NCI-H69 (cell line): ENCODE measurements at places on chromosomes 7 and 10.

DNA sequence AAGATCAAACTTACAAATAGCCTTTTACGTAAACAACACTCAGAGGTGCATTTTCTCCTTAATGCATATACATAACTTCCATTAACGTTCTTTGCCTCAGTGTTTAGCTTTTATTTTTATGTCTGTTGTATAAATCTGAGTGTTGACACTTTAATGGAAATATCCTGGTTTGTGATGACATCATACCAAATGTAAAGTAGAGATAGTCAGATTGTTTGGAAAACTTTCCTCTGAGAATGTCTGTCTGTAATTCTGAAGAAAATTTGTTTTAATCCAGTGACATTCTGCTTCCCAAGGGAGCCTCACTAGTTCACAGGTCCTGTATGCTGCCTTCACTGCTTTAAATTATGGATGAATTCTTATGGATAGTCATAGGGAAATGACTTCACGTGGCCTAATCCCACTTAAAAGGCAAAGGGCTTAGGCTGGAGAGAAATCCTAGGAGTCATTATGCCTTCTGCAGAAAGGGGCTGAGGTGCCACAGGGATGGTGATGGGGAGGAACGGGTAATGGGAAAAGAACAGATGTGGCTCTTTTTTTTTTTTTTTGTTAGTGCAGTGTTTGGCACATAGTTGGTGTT, 93.2 kb downstream of the DNAJB9 start:
- DNase-seq: no peak

- peak; percentile 48 for DNase-seq
Observed at GRCh38 chr7:82501346-82501745, 57.8 kb upstream of the CACNA2D1 start.

DNA sequence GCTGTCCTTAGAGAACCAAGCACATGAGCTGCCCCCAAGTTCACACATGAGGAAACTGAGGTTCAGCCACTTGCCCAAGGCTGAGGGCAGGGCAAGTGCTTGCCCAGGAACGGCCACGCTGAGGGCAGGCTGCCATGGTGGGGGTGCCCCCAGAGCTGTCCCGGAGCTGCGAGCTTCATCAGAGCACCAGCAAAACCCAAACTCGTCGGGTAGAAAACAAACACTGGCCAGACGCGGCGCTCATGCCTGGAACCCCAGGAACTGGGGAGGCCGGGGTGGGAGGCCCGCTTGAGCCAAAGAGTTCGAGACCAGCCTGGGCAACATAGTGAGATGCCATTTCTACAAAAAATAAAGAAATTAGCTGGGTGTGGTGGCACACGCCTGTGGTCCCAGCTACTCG, 38.4 kb downstream of the UNCX start:
- DNase-seq: no peak

DNA sequence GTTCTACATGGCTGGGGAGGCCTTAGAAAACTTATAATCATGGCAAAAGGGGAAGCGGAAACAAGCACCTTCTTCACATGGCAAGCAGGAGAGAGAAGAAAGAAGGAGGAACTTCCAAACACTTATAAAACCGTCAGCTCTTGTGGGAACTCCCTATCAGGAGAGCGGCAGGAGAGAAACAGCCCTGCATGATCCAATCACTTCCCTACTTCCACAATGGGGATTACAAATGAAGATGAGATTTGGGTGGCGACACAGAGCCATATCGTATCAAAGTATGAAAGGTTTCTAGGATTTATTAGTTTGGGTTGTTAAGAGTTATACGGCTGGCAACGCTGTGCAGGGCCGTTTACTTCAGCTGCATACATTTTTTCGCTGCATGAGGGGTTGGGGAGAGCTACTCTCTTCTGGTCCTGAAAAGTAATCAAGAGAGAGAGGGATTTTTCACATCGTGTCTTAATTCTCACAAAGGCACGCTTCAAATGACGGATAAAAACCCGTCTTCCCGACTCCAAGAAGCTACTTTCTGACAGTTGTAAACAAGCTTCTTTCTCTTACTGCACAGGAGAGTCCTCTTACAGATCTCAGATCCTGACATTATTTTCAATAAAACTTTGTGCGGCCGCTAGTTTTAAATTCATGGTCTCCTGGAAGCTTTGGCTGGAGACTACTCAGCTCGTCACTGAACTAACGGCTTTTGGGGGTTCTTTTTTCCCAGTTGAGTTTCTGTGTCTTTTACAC, 751 bp upstream of the GTPBP10 start:
- DNase-seq: peak; percentile 66

DNA sequence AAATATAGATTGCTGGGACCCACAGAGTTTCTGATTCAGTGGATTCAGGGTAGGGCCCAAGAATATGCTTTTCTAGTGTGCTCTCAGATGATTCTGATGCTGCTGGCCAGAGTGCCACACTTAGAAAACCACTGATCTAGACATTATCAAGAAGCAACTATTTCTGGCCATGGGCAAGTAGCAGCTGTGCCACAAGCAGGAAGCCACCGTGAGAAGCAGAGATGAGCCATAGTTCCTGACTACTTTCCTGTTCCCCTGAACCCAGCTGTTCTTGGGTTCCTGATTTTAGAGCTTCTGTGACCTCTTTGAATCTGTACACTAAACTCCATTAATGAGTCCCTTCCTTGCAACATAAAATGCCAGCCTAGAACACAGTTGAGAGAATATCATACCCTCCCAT, 38.1 kb upstream of the PIK3AP1 start:
- DNase-seq: no peak

DNA sequence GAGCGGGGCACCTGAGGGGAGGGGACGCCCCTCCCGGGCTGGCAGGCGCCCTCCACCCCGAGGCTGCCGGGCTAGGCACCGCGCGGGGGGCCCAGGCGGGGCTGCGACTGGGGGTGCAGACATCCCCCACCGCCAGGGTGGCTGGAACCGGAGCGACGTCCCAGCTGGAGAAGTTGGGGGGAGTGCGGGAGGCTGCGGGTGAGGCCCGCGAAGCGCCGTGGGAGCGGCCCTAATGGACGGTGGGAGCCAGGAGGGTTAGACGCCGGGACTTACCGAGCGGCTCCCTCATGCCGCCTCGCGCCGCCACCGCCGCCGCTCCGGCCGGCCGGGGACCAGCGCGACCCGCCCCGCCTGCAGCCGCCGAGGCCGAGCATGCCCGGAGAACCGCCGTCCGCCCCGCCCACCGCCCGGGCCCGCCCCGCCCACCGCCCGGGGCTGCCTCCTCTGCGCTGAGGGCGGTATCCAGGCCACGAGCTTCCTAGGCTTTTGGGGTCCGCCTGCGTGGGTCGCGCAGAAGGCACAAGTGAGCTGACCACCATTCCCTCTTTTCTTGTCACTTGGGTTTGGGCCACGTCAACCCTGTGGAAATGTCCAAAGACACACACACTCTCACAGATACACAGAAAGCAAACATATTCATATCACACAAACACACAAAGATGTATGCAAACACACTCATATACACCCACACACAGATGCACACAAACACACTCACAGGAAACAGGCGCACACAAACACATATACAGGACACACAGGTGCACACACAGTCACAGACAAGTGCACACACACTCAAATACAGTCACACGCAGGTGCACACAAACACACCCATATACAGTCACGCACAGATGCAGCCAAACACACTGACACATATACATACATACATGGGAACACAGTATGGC, at the start of gene JCAD:
Gene JCAD, minus strand, starts transcription at position 378 of the 899 bp plus-strand sequence. CDS start 11,774 bp downstream, outside the sequence.
- DNase-seq: peak; percentile 39

GRCh38 chr10:48604039-48604990, 558 bp downstream of the ARHGAP22 start:
- peak; percentile 42 for DNase-seq

- no peak for DNase-seq
Observed at GRCh38 chr7:33761449-33762080, 143.8 kb upstream of the BMPER start.

DNA sequence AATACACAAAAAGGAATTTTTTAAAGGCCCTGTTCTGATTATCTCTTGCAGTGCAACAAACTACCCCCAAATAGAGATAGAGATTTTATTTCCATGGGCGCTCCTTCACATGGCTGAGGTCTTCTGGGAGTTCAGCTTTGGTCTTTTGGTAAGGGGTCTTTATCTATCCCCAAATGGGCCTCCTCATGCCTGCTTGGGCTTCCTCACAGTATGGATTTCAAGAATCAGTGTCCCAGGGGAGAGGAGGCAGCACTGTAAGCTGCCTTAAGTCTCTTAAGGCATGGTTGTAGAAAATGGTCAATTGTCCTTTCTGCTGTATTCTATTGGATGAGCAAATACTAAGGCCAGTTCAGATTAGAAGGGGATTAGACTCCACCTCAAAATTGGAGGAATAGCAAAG, 966.2 kb downstream of the TYW1 start:
- no peak for DNase-seq

DNA sequence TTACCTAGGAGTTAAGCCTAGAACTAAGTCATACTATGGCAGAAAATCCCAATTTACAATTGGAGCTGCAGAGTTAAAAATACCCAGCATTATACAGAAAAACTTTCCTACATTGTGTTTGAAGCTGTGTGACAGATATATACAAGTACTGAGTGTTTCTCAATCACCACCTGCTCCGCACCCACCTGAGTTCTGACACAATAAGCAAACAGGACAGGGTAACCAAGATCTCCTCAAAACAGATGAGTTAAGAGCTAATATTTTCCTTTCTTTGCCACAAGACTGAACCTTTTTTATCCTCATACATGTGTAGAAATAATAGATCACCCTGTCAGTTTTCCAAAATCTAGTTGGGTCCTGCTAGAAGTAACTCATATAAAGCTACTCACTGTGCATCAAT, 186.3 kb downstream of the DOCK4 start:
- DNase-seq: no peak

GRCh38 chr10:21002091-21002878, 105.2 kb upstream of the NEBL start:
- DNase-seq: no peak

- no peak for DNase-seq
Observed at GRCh38 chr10:45580371-45581215, 92.0 kb downstream of the ZFAND4 start.

DNA sequence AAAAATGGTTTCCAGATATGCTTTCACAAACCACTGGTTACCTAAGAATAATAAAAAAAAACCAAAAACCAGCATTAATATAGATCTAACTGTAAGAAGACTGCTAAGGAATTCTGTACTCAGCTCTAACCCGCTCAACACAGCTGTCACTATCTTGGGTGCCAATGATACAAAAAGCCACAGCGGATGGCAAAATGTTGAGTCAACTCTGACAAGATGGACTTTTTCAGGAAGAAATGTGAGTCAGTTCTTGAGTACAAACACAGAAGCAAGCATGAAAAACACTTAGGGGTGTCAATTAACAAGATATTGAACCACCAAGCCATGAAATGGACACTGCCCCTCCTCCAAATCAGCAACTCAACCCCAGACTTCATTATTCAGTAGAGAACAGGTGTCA, 55.0 kb downstream of the CTTNBP2 start:
- no peak for DNase-seq

DNA sequence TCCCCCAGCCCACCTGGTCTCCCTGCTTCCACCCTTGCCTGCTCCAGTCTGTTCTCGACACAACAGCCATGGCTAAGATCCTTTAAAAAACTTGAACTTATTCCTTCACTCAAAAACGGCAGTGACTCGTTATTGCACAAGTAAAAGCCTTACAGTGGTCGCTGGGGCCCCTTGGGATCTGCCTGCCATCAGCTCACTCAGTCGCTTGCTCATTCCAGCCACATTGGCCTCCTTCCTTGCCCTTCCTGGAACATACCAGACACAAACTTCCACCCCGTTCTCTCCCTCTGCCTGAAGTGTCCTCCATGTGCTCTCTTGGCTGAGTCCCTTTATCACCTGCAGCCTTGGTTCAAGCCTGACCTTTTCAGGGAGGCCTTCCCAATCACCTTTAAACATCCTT, 4.7 kb downstream of the CCNY start:
- DNase-seq: no peak

DNA sequence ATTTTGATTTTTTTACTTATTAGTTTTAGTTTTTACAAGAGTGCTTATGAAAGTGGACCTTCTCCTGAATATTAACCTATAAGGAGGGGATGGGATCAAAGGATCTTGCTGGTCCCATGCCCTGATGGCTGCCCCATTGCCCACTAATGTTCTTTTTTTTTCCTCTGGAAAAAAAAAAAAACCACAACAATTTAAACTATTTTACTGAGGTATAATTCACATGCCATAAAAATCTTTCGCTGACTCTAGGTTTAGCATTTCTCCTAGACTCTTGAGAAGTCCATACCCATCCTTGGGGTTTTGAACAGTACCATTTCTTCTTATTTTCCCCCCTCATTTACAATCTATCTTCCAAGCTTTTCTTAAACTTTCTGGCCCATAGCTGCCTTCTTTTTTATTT, 481.8 kb downstream of the TFEC start:
- DNase-seq: no peak

DNA sequence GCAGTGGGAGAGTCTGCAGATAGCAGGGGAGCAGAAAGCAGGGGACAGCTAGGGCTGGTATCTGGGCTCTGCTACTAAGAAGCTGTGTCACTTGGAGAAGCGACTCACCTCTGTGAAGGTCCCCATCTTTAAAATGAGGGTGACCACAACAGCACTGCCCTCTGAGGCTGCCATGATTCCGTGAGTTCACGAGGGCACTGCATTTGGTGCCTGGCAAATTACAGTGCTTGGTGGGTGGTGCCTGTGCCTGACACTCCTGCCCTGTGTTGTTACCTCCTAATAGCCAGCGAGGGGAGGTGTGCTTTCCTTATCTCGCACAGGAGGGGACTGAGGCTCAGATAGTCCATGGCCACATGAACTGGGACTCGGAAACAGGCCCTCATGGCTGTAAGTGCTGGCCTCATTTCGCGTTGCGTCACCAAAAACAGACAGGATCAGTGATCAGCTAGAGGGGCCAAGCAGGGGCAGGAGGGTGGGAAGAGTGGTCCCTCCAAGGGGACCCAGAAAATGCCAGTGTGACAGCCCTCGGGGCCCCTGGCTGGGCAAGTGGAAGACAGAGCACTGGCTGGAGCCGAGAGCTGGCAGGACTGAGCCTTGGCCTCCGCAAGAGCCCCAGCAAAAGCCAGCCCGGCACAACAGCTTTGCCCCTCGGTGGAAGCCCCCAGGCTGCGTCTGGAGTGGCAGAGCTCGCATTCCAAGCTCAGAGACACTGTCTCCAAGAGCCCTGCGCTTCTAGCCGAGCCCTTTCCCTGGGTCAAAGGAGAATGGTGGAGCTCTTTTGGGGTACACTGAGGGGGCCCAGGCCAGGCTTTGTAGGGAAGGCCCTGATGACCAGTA, 17.3 kb upstream of the BNIP3 start:
- no peak for DNase-seq

- no peak for DNase-seq
Observed at GRCh38 chr10:2246747-2247146, 509.4 kb upstream of the ADARB2 start.
